ENCODE measurements at places on chromosomes 16 and 17.

DNA sequence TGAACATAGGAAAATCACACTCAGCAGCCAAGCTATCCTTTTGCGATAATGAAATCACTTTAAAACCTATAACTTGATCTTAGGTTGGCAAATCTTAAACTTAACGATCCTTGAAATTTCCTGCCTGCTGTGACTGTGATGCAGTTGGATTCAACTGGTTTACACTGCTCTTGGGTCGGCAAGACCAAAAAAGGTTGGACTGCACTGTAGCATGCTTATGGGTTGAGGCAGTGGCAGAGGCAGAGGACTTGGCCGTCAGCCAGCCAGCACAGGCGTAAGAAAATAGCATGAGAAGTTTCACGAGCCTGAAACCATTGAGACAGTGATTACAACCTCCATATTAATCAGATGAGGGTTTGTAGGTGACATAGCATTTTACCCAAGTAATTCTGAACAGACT, 21.4 kb downstream of the WSB1 start:
- DNase-seq = no peak

DNA sequence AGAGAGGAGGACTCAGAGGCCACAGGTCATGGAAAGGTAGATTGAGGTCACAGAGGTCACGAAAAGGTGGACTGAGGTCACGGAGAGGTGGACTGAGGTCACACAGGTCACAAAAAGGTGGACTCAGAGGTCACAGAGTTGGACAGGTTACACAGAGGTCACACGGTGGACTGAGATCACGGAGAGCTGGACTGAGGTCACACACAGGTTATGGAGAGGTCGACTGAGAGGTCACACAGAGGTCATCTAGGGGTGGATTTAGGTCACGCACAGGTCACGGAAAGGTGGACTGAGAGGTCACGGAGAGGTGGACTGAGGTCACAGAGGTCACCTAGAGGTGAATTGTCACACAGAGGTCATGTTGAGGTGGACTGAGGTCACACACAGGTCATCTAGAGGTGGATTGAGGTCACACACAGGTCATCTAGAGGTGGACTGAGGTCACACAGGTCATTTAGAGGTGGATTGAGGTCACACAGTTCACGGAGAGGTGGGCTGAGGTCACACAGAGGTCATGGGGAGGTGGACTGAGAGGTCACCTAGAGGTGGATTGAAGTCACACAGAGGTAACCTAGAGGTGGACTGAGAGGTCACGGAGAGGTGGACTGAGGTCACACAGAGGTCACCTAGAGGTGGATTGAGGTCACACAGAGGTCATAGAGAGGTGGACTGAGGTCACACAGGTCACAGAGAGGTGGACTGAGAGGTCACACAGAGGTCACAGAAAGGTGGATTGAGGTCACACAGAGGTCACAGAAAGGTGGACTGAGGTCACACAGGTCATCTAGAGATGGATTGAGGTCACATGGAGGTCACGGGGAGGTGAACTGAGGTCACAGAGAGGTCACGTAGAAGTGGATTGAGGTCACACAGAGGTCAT, 26.7 kb upstream of the JPT2 start:
- DNase-seq = no peak

GRCh38 chr16:11706180-11706742, 36.4 kb downstream of the TXNDC11 start:
- no peak for DNase-seq

DNA sequence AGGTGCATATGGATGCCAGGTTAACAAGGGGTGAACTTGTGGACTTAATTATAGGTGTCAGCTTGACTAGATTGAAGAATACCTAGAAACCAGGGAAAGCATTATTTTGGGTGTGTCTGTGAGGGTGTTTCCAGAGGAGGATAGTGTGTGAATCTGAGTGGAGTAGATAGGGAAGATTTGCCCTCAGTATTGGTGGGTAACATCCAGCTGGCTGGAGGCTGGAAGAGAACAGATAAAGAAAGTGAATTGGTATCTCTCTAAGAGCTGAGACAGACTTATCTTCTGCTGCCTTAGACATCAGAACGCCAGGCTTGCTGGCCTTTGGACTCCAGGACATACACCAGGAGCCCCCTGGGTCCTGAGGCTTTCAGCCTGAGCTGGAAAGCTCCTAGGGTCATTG, 75.2 kb downstream of the CDRT15 start:
- DNase-seq = no peak

DNA sequence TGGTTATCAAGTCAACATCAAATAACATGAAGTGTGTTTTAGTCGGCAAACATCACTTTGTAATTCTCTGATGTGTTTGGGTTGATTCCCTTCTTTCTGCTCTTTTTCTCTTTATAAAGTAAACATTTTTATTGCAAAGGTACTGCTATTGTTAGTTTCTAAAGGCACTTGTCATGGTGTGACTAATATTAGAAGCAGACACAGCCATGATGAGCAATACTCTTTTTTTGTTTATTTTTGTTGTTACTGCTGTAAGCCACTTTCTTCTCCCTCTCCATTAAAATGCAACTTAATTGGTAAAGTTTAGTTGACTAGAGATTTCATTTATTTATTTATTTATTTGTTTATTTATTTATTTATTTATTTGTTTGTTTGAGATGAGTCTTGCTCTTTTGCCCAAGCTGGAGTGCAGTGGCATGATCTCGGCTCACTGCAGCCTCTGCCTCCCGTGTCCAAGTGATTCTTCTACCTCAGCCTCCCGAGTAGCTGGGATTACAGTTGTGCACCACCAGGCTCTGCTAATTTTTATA, 424.7 kb downstream of the WWOX start:
- DNase-seq = no peak

- no peak for DNase-seq
Measured at GRCh38 chr16:47977802-47978201, 178.0 kb downstream of the ABCC12 start.
